Epithelial cell of esophagus (primary cell): ENCODE measurements at places on chromosomes 11 and 22.

GRCh38 chr11:35927682-35928081, 16.2 kb upstream of the LDLRAD3 start:
- peak; percentile 99 for DNase-seq

GRCh38 chr11:114169321-114169749, 109.8 kb downstream of the ZBTB16 start:
- DNase-seq, result no peak

GRCh38 chr11:60241786-60242185, 1.2 kb downstream of the MS4A4E start:
- no peak for DNase-seq

- no peak for DNase-seq
Measured at GRCh38 chr11:71238941-71239340, 13.4 kb downstream of the SHANK2 start.

- DNase-seq, result no peak
Measured at GRCh38 chr11:133951327-133952198, 5.2 kb downstream of the IGSF9B start.

DNA sequence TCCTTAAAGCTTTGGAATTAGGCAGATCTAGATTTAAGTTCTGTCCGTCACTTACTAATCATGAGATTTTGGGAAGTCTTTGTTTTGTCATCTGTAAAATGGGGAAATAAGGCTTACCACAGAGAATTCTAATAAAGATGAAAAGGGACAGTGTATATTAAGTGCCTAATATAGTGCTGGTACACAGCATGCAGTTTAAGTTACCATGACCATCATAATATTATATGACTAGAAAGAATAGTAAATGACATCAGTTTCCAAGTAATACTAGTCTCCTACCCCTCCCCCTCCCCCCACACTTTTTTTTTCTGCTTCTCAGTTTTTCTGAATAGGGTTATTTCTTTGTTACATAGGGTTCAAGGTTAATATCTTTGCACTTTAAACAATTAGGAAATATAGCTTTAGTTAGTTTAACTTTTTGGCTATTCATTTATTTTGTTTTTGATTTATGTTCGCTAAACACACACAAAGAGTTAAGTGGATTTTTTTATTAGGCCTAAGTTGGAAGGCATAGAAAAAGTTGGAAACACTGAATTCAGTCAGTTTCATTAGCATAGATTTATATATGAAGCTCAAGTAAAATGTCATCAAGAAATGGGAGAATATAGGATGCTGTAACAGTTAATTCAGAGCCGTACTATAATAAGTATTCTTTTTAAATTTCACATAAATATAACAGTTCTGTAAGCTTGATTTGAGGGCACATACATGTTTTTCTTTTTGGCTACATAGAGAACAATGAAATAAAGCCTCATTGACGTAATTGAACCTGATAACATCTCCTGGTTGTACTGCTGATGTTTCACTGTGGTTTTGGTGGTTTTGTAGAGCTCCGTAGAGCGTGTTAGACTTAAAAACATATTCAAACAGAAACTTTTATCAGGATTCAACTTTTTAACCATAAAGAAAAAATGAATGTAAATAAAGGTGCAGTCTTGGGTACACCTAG, 121.2 kb downstream of the PDE3B start:
- no peak for DNase-seq

DNA sequence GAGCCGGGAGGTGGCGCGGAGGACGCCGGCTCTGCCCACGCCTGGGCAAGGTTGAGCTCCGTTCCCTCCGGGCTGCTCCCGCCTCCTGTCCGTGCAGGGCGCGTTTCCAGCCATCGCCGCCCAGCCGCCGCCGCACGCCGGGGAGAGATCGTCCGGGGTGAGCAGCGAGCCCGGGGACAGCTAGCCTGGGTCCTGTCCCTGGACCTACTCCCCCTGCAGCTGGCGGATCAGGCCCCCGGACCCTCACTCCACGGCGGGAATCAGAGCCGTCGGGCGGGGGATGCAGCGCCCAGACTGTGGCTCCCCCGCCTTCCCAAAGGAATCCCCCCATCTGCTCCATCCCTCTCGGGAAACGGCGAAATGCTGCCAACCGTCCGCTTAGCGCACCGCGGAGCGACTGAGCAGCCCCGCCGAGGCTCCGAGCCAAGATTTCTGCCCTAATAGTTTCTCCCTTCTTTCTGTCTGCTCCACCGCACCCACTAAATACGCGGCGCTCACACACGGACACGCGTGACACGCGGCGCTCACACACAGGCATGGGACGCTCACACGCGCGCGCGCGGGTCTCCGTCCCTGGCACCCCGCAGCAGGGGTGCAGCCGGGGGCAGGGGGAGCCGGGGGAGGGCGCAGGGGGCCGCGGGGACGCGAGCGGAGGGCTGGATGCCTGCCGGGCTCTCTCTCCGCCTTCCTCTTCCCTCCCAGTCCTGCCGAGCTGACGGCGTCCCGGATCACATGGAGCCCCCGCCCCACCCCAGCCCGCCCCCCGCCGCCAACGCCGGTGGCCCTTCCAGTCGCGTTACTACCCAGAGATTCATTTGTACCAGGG, at the start of gene KCNJ5:
Gene KCNJ5, plus strand, starts transcription at position 814 of the 826 bp plus-strand sequence. CDS start 19,918 bp downstream, outside the sequence.
- DNase-seq, result peak; percentile 40

DNA sequence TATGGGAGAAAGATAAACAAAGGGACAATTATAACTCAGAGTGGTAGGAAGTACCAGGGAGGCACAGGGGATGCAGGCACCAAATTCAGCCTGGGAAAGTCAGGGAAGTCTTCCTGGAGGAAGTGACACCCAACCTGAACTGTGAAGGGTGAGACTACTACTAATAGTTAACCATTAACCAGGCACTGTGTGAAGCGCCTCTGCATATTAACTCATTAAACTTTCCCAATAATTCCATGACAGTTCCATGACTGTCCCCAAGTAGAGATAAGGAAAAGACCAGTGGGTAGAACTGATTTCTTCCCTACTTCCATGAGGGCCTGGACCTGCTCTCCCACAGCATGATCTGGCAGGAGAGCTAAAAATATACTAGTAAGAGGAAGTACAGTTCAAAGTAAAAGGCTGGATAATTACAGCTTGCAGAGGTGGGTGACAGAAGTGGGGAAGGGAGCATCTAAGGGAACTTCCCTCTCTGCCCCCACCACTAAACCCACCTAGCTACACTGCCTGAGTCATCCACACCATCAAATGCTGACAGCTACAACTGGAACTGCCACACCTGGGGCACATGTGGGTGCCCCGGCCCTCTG, 4.7 kb upstream of the AP1B1 start:
- DNase-seq, result no peak

DNA sequence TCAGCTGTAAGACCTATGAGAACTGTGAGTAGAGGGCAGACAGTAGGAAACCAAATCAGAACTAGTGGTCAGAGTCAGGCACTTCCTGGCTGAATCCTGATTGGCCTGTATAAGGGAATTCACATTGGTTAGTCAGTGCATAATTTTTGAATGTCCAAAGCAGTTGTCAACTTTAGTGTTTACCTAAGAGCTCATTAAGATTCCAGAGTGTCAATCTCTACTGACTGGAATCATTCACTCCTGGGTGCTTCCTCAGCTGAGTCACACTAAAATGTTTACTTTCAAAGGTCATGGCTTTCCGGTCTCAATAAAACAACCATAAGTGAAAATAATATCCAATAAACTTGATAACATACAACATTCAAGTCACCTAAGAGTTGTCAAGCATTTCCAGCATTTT, 306.1 kb downstream of the C11orf87 start:
- DNase-seq, result peak; percentile 76

- no peak for DNase-seq
Measured at GRCh38 chr11:2346014-2346413, 31.1 kb upstream of the CD81 start.

DNA sequence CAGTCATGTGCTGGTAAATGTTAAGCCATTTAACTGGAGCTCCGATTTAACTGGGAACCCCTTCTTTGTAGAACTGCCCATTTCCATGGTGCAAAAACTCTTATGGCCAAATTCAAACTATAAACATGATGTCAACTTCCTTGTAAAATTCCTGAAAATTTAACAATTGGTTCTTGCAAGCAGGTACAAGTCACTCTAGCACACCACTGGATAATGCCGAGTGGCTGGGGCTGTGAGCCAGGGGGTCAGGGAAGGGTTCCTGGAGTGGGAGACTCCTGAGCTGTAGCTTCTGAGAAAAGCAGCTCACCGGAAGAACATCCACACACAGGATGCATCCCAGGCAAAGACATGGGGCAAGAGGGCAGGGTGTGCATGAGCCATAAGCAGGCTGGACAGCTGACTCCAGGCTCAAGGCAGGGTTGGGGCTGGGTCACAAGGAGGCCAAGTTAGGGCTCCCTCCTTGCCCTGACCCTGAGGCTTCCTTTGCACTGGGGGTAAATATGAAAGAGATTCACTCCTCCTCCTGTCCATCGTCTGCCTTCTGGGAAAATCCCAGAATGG, 18.2 kb downstream of the P2RY2 start:
- DNase-seq, result peak; percentile 42

DNA sequence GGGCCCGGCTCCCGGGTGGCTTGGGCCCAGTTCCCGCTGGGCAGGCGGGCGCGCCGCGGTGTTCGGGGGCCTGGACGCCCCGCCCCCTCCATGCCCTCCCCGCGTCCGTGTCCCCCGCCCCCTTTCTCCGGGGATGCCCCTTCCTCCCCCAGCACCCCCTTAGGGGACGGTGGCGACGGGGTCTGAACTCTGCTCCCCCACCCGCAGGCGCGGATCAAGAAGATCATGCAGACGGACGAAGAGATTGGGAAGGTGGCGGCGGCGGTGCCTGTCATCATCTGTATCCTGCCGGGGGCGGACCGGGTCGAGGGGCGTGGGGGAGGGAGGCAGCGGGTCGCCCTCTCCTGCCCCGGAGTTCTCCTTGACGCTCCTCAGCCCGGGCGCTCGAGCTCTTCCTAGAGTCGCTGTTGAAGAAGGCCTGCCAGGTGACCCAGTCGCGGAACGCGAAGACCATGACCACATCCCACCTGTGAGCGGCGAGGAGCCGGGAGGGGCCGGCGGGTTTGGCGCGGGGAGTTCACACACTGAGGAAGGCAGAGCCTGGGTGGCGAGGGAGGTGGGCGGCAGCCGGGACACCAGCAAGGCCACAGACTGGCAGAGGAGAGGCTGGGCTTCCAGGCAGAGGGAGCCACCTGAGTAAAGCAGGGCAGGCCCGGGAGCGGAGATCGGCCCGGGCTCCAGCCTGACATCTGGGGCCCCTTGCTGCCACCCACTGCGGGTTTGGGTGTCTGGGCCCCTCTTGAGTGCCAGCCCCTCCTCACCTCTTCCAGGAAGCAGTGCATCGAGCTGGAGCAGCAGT, 546 bp downstream of the DRAP1 start:
- DNase-seq, result no peak

DNA sequence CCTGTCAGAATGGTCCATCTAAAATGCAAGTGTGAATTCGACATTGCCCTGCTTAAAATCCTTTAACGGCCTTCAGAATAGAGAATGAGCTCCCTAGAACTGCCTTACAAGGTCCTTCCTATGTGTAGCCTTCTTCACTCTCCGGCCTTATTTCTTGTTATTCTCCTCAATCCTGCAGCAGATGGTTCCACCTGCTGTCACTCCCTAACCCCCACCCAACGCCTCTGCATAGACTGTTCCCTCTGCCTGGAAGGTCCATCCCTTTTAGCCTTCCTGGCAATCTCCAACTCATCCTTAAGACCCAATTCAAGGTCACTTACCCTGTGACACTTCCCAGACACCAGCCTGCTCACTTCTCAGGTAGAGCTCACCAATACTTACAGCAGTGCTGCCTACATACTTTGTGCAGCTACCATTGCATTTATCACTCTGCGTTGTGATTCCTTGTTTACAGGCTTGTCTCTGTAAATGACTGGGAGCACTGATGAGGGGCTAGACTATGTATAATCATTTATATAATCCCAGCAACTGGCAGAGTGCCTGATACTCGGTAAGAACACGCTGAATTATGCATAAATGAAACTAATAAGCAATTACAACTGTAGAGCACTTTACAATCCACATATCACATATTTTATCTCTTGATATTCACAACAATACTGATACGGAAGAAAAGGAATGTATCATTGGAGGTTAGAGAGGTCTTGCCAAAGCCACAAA, 58.9 kb downstream of the CLPB start:
- DNase-seq, result no peak

DNA sequence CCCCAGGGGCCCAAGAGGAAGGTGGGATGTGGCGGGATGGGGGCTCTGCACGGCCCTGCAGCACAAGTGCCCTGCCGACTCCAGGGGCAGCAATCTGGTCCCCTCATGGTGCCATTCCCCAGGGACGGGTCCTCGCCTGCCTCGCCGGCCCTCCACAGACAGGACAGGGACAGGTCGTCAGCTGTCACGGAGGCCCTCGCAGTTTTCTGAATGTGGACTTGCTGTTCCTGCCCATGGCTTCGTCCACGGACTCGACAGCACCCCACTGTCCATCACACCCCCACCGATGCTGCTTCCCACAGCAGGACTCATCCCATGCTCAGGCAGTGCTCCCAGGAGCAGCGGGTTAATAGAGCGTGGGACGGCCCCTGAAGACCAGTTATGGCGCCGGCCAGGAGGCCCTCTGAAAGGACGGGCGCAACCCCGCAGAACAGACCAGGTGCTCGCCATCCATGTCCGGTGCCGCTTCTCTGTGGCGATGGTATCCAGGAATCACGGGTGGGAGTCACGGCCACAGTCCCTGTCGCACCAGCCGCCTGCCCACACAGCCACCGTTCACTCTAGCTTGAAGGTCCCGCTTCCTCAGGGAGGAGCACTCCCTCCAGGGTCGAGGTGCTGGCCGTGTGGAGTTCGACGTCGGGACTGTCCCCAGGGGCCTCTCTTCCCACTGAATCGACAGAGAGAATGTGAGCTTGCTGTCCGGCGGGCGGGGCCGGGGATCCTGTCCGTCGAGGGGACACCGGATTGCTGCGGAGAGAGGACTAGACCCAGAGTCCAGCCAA, 18.5 kb upstream of the MUC2 start:
- DNase-seq, result no peak

GRCh38 chr11:116114198-116114651, 610.0 kb upstream of the CADM1 start:
- DNase-seq, result no peak

DNA sequence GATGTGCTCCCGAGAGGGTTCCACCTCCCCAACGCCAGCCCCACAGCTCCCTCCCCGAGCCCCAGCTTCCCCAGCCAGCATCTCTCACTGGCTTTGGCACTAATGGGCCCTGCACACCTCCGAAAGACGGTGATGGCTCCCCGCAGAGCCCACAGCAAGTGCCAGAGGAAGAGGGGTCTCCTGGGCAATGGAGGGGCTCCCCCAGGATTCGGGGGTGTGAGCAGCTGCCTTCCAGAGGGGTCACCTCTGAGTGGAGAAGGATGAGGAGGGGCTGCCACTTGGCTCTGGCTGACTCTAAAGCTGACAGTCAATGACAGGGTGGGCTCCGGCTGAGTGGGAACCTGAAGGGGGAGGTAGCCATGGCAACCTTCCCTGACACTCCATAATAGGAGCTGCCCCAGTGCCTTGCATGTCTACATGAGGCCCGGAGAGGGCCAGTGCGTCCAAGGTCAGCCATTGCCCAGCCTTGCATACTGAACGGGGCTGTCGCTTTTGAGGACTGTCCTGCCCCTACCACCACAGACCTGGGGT, 98.6 kb upstream of the SYT13 start:
- no peak for DNase-seq

- DNase-seq, result no peak
Measured at GRCh38 chr22:23677701-23677995, 13.2 kb upstream of the RGL4 start.
